HT1080 (cell line): ENCODE measurements at places on chromosomes 7 and 10. TPM values are rescaled to one million over a fixed set of nuclear protein-coding genes. Genes with fewer than 3 reads are reported as not detected.

Gene ACTL6B
- not detected in 2 replicates for total RNA-seq

Gene SYNPO2L
- 0.11 TPM in 1 of 2 replicates, not detected in the other for total RNA-seq

Gene TRIM4
- total RNA-seq: 12.5 and 13.0 TPM in 2 replicates

Gene EVX1
- total RNA-seq: not detected in 2 replicates

Gene UNC5B
- 1.7 and 2.9 TPM in 2 replicates for total RNA-seq

Gene SPDYE8
- total RNA-seq: not detected in 2 replicates

Gene AKR1C1
- total RNA-seq: 3.1 and 3.9 TPM in 2 replicates

Gene CD36
- total RNA-seq: not detected in 2 replicates

Gene KCNH2
- 0.34 and 0.47 TPM in 2 replicates for total RNA-seq

Gene H2BK1
- not detected in 2 replicates for total RNA-seq

Gene SUGCT
- total RNA-seq: 6.6 and 13.1 TPM in 2 replicates

Gene MRPL32
- total RNA-seq: 108 and 117 TPM in 2 replicates

Gene SFTPA1
- total RNA-seq: not detected in 2 replicates

Gene HHEX
- total RNA-seq: 2.6 and 2.7 TPM in 2 replicates

Gene OR2A42
- total RNA-seq: not detected in 2 replicates
